ENCODE measurements at places on chromosomes 2 and 18.

DNA sequence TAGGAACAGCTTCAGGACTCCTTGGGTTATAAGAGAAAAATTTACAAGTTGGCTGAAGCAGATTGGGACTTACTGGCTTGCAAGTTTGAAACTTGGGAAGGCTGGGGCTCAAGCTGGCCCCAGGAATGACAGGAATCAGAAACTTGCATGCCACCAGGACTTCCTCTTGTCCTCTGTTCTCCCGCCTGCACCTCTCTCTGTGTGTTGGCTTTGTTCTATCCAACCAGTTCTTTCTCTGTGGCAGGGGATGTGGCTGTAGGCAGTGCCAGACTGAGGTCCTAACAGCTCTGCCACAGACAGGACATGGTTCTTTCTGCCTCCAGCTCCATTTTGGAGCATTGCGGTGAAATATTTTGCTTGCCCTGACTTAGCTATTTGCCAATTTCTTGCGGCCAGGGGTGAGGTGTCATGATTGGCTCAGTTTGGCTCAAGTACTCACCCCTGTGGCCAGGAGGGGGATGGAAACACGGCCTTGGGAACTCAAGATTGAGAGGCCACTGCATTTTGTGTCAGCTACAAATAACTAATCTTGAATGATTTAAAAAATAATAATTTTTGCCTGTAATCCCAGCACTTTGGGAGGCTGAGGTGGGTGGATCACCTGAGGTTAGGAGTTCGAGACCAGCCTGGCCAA lies 48.9 kb downstream of the MEP1B start:
- no peak for DNase-seq

- no peak for DNase-seq
These were observed 117.3 kb downstream of the CTIF start for GRCh38 chr18:48656176-48656575.

- DNase-seq: no peak
These were observed 64.0 kb downstream of the PMS1 start for GRCh38 chr2:189848276-189848675.

DNA sequence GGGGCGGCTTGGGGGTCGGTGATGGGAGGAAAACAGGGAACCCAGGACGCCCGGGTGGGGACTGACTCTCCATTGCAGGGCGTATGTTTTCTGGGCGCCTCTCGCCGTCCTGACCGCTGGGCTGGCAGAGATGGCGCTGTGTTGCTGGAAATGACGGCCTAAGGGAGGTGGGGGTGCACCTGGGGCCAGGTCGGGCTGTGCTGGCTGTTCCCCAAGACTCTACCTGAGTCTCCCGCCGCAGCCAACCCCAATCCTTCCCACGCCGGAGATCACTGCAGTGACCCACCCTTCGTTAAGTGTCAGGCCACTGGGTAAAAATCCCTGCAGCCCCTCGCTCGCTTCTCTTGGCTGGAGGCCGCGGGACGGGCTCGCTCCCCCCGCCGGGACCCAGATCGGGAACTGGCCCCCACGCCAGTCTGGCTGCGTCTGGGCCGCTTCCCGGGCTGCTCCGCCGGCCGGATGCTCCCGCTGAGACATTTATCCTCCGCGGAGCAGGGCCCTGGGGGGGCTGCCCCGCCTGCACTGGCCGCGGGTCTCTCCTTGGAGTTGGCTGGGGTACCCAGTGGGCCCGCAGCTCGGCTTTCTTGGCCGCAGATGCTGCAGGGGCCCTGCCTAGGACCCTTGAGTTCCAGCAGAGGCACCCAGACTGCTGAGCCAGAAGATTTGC lies 7.8 kb upstream of the ARMC9 start:
- no peak for DNase-seq

GRCh38 chr2:119694470-119694844 lies 15.5 kb downstream of the TMEM177 start:
- no peak for DNase-seq

DNA sequence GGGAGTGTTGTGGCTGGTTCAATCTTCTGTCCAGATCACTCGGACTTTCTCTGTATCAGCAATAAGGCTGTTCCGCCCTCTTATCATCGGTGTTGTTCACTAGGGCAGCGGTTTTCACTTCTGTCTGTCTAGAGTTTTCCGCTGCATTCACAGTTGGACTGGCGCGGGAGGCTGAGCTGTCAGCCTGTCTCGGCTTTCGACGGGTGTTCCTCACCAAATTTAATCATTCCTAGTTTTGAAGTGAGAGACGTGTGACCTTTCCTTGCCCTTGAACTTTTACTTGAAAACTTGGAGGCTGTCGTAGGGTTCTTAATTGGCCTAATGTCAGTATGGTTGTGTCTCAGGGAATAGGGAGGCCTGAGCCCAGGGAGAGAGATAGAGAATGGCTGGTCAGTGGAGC lies 108.3 kb downstream of the NFATC1 start:
- no peak for DNase-seq

- no peak for DNase-seq
These were observed 170.8 kb downstream of the PMAIP1 start for GRCh38 chr18:60070631-60071030.

DNA sequence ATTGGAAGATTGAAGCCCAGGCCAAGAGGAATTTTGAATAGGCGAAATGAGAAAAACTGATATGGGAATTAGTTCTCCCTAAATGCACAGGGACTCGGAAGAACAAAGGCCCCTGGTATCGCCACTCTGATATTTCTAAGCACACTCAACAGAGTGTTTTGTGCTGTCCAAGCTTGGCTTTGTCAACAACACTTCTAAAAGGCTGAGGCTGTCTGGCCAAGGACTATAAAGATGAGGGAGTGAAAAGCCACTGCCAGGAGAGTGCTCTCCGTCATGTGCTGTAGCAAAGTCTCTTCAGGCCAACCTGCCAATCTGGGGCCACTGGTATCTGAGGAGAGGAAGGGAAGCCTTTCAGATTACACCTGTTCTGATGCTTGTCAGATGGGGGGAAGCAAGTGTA lies 611.2 kb upstream of the PIK3C3 start:
- no peak for DNase-seq

DNA sequence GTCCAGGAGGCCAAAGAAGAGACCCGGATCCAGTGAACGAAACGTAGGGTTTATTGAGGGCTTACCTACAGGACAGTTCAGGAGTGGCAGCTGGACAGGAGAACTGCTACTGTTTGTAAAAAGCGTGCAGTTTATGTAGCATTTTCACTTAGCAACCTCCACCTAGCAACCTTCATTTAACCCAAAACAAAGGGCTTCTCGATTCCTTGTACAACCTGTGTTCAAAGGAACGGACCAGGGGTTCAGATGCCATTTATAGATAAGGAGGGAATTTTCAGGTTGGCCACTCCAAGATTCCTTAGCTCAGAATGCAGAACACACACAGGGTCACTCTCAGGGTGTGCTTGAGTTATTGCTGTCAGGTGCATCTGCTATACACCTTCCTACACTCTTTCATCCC lies 65.1 kb upstream of the YWHAQ start:
- DNase-seq: no peak

GRCh38 chr2:70128005-70128404 lies 40.7 kb downstream of the PCBP1 start:
- no peak for DNase-seq

- DNase-seq: no peak
These were observed 263.0 kb downstream of the EIPR1 start for GRCh38 chr2:3114406-3115185.

DNA sequence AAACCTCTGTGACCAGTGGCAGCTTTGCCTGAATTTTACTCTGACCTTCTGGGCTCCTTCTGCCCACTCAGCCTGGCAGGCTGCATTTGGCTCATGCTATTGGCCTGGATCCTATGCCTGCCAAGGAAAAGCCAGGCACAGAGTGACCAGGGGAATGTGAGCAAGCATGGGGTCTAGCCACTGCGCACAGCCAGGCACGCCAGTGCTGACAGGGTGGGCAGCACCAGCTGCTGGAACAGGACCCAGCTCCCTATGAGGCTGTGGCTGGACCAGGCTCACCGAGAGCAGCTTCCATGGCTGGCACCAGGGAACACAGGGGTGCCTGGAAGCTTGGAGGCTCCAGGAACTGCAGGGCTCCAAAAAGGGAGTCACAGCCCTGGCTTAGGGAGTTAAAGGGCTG lies 311.5 kb upstream of the SYT4 start:
- no peak for DNase-seq

DNA sequence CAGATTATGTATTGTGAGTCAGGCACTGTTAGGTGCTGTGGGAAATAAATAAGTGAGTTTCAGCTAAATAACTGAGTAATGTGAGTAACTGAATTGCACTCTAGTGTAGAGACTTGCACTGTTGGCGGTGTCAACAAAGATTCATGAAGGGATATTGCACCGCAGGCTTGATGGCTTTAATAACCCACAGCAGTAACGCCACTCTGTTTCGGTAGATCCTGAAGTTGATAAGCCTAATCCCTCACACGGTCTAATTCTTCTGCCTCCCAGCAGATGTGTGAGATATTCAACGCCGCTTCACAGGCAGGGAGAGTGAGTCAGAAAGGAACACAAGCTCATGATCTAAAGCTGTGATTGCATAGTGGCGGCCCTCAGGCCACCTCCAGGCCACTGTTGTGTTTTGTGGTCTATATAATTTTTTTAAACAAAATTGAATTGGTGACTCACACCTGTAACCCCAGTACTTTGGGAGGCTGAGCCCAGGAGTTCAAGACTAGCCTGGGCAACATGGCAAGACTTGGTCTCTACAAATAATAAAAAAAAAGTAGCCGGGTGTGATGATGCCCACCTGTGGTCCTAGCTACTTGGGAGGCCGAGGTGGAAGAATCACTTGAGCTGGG lies 94.3 kb downstream of the LIPG start:
- no peak for DNase-seq

DNA sequence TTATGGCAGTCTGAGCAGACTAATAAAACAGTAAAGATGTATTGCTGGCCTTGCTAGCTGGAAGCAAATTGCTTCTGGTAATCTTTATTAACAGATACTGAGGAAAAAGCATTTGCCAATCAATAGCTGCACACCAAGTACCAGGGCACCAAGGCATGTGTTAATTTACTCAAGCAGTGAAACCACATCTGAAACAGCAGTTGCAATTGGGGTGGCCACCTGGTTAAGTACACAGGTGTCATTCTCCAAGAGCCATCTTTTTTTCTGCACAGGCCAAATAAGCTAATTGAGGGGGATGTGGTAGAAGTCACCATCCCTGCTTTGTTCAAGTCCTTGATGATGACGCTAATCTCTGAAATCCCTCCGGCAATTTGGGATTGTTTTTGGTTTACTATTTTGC lies 8.6 kb upstream of the SEH1L start:
- DNase-seq: no peak

GRCh38 chr2:73053316-73054114 lies 18.0 kb downstream of the SFXN5 start:
- no peak for DNase-seq

DNA sequence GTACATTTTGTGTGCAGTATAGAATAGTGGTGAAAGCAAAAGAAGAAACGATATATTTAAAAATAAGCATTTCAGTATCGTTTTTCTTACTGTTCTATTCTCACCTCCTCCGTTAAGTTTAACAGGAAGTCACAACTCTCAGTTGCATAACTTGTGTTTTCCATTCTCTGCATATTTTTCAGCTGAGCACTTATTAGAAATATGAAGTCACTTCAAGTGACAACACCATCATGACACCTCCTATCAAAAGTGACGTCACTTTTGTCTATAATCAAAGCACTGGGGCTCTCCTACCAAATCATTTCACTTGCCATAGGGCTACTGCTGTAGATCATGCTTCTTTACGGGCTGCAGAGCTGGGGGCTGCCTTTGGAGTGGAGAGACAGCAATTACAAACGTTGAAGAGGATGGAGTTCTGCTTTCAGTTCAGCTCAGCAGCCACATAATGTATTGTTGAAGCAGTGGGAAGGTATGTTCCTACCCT lies 36.3 kb downstream of the STAT4 start:
- DNase-seq: no peak

- DNase-seq: no peak
These were observed 436 bp upstream of the SMYD1 start for GRCh38 chr2:88067189-88067588.

DNA sequence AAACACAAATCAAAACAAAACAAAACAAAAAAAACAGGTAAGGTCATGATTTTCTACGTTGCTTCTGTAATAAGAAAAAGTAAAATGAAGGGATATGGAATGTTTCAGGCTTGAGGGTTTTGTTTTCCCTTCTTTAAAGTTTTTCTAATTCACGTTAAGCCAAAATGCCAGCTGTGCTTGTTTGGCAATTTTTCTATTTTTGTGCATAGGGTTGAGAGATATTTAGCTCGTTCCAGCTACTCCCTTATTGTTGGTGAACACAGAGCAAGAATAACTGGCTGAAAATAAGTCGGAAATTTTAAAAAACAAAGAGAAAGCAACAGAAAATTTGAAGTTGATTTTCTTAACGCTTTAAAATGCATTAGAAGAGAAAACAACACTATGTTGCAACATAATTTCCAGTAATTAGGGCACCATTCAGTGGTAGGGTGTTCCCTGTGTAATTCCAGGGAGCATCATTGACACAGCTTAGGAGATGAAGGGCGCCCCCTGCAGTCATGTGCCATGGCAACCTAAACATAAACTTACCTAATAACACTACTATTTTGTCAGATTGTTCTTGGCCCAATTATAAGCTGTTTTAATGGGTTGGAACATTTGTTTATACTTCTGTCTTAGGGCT lies 99.5 kb downstream of the DTNA start:
- DNase-seq: no peak

DNA sequence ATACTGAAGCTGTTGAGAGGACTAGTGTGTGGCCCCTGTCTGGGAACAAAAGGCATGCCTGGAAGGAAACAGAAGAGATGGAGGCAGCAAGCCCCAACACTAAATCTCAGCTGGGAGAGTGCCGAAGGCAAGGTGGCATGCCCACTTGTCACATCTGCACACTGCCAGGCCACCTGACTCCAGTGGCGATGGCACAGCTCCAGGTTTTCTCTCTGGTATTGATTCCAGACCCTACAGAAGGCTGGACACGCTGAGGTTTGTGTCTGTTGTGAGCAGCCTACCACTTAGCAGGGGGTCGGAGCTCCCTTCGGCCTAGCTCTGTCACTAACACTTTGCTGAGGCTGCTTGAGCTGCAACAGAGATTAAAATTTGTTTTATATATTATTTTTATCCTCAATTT lies 307.3 kb downstream of the TDRD15 start:
- DNase-seq: no peak

DNA sequence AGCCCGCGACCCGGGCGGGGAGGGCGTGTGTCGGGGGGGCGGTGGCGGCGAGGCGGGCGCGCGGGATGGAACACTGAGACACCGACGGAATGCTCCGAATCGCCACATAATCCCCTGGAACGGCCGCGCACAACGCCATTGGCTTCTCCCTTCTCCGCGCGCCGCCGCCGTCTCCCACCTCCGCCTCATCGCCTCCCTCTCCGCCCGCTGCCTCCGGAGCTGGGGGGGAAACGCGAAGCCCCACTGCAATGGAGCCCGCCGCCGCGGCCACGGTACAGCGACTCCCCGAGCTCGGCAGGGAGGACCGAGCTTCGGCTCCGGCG lies at the start of gene PHLPP1:
TSS of gene PHLPP1 (plus strand) at position 106 of the 323 bp plus-strand sequence. CDS start at position 249, 143 bp downstream.
- no peak for DNase-seq

DNA sequence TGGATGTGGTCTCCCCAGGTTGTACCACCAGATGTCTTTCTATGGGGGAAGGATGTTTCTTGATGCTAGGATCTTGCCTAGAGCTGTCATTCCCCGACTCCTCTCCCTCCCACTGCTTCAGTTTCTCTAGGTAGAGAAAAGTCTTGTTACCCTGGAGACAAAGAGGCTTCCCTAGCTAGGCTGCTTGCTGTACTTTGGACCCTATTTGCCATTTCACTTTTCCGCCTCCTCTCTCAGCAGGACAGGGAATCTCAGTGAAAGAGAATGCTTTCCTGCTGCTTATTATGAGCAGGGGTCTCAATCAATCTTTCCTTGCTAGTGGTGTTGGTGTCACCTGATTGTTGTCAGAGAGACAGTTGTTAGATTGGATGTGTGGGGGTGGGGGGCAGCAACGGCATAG lies 818.8 kb upstream of the GYPC start:
- DNase-seq: peak; percentile 14

Measured in SK-N-MC (cell line).